ENCODE measurements at places on chromosomes 1 and 21.

GRCh38 chr21:41234569-41234968 is 66.6 kb downstream of the BACE2 start:
- no peak for DNase-seq

- no peak for DNase-seq
These were observed 252.4 kb downstream of the TOMM20 start for GRCh38 chr1:234875953-234876855.

DNA sequence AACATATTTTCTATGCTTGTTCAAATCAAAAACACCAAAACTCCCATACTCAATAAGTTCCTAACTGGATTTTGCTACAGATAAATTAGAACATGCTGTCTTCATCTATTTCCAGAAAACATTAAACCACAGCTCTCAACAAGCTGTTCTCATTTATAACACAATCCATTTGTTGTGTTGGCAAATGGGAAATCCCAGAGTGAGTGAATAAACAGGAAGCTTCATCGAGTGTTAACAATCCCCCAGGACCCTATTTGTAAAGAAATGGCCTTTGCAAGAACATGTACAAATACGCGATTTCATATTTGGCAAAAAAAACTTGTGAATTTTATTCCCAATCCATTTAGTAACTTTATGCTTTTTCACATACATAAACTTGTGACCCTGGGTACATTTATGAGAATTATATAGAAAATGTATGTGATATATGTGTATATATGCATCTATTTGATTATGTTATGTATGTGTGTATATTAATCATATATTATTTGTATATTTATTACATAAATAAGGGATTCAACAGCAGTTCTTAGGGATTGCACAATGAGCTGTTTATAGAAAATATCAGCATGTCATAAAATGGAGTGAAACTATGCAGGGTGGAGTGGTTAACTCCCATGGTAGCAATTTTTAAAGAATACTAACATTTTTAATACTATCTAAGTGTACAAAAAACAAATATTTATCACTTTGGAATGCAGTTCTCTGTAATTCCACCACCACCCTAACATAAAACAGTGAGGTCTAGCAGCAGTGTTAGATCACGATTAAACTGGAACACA is 160.0 kb downstream of the NEGR1 start:
- DNase-seq, result no peak

GRCh38 chr21:15775981-15776380 is 46.2 kb downstream of the USP25 start:
- DNase-seq, result no peak

GRCh38 chr1:150154143-150154542 is 4.4 kb downstream of the PLEKHO1 start:
- DNase-seq, result no peak

DNA sequence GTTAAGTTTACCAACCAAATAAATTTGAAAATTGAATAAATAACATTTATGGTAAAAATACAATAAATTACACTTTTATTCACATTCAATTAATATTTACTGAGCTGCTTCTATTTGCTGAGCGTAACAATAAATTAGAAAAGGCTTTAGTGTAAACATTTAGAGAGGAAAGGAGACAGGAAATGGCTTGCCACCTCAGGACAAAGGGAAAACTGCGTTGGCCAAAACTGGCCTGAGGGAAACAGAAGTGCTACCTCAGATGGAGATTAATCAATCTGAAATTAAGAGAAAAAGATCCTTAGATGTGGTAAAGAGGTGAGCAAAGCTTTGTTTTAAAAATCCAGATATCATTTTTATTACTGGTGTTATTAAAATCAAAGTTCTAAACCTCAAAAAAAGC is 128.0 kb downstream of the SLC44A5 start:
- DNase-seq, result no peak

GRCh38 chr1:37811027-37811655 is 3.1 kb upstream of the YRDC start:
- DNase-seq, result peak; percentile 79

GRCh38 chr21:43919871-43920801 is 55.1 kb downstream of the AGPAT3 start:
- no peak for DNase-seq

GRCh38 chr1:61080413-61081143 is 1.8 kb upstream of the NFIA start:
- DNase-seq, result no peak

DNA sequence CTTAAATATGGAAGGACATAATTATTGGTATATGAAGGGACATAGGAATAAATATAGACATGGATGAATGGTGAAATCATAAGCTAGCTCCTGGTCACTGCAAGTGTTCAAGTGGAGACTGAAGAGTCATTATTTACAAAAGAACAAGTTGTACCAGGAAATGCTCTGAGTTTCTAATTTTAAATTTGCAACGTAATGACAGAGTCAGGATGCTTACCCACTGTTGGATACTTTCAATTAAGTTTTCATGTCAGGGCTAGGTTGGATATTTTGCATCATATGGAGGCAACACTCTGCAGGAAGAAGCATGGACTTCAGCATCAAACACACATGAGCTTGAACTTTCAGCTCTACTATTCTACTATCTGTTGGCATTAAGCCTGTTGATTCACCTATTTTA is 499.6 kb upstream of the C1orf87 start:
- no peak for DNase-seq

DNA sequence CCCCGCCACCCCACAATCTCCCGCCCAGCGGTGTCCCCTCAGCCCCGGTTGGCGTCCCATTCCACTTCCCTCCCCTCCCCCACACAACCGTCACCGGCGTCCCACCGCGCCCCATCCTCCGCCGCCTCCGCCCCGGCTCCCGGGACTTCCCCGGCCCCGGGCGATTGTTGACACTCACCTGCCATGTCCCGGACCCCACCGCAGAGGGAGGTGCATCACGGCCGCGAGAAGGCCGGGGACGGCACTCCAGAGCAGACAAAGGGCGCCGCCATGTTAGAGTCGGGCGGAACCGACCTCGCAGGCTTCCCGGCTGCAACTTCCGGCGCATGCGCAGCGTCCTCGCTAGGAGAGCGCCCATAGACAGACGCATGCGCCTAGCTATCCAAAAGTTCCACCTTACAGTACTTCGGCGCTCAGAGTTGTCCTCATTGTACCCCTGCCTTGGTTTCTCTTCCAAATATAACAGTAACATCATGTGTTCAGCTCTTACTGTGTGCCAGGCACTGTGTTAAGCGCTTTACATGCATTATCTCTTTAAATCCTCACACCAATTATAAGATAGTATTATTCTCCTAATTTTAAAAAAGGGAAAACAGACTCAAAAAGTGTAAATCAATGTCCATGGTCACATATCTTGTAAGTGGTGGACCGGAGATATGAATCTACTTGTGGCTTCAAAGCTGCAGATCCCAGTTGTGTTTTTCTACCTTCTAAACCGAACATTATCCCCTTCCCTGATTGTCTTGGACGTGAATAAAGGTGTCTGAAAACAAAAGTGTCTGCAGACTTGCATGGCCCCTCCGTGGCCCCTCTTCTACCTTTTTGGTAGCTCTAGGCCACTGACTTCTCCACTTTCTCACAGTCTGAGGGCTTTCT is at the start of gene ZBTB17:
Gene ZBTB17 (minus strand): TSS at position 297 of the 876 bp plus-strand sequence. CDS start 27,606 bp downstream, outside the sequence.
- DNase-seq, result peak; percentile 95

DNA sequence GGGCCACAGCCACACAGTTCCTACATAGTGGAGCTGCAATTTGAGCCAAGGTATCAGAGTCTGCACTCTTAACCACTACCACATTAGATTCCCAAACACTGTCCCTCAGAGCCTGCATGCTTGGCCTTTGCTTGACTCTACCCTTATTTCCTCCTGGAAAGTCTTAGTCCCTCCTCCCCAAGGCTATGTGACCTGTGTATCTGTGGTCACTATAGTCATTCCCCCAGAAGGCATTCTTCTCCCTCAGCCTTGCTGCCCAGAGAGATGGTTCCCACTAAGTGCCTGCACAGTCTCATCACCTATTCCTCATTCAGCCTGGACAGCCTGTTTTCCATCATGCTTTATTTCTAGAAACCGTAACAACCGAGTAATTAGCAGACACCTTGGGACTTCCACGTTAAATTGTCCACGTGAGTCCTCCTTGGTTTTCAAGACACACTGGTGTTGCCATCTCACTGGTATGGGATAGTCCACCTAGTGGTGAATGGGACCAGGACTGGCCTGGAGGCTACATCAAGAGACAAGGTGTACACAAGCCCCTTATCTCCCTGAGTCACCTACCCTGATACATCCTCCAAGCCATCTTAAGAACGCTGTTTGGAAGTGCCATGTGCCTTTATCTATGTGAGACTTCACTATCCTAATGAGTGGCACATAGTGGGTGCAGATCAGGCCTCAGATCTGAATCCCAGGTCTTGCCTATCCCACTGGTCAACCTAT is 3.8 kb upstream of the ZNF648 start:
- DNase-seq, result no peak

DNA sequence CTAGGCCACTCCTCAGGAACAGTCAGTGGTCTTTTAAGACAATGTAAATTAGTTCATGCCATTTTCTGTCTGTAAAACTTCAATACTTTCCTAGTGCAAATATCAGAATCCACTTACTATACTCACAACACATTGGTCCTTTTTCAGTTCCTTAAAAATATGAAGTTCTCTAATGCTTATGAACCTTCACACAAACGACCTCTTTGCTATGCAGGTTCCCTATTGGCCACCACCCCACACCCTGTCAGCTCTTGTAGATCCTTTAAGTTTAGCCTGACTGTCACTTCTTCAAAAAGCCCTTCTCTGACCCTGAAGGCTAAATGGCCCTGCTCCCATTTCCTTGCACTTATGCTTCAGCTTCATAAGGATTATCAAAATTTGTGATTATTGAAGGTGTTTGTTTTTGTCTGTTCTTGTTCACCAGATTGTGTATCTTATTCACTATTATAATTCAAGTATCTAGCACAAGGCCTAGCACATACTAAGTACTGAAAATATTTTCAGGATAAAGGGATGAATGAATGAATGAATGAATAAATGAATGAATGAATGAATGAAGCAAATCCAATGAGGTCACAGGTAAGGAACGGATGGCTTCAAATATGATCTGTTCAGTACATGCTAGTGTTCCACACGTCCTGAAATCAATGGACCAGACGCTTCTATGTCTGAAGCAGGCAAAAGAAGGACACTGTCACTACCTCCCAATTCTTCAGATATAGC is 373.9 kb downstream of the VAV3 start:
- DNase-seq, result no peak

GRCh38 chr1:208207388-208208131 is 36.6 kb downstream of the PLXNA2 start:
- DNase-seq, result no peak

GRCh38 chr1:21189421-21189820 is 12.7 kb upstream of the EIF4G3 start:
- DNase-seq, result no peak

- no peak for DNase-seq
These were observed 29.5 kb downstream of the ADGRB2 start for GRCh38 chr1:31734582-31735107.

- no peak for DNase-seq
These were observed 497.1 kb downstream of the AGBL4 start for GRCh38 chr1:49526672-49527071.

DNA sequence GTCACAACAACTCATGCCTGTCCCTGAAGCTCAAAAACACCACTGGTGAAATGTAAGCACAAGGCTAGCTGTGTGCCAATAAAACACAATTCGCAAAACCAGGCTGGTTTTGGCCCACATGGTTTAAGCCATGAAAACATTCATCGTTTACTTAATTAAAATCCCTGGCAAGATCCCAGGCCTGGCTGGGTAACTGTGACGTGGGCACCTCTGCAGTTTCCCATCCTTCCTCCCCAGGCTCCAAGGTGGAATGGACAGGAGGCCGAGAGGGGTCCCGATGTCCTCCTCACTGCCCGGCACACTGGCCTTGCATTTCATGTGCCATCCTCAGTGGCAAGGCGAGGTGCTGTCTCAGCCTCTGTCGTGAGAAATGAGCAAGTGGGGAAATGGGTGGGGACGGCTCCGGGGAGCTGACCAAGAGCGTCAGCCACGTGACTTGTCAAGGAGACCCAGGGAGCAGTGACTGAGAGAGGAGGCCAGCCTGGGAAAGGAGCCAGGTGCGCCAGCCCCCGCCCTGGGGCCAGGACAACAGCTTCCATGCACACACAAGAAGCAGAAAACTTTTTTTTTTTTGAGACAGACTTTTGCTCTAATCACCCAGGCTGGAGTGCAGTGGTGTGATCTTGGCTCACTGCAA is 153.1 kb upstream of the RAB4A start:
- DNase-seq, result no peak

GRCh38 chr1:108200687-108201051 is 526 bp upstream of the SLC25A24 start:
- peak; percentile 55 for DNase-seq

DNA sequence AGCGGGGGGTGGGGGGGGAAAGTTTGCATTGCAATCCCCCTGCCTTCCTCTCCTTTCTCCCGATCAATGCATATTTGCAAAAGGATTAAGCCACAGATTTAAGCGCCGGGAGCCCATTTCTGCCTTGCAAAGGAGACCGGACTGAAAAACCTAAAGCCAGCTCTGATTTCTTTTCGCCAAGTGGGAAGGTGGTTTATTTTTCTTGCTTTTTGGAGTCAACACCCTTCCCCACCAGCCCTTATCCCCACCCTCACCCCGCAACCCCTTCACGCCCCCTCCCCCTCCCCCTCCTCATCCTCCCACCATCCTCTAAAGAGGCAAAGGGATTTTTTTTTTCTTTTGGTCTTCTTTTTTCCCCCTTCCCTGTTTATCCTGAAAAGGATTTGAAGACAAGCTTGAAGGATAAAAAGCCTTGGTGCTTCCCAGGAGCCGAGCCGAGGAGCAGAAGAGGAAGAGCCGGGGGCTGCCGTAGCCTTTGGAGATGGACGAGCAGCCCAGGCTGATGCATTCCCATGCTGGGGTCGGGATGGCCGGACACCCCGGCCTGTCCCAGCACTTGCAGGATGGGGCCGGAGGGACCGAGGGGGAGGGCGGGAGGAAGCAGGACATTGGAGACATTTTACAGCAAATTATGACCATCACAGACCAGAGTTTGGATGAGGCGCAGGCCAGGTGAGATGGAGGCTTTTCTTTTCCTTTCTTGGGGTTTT is 513 bp downstream of the PBX1 start:
- peak; percentile 61 for DNase-seq

DNA sequence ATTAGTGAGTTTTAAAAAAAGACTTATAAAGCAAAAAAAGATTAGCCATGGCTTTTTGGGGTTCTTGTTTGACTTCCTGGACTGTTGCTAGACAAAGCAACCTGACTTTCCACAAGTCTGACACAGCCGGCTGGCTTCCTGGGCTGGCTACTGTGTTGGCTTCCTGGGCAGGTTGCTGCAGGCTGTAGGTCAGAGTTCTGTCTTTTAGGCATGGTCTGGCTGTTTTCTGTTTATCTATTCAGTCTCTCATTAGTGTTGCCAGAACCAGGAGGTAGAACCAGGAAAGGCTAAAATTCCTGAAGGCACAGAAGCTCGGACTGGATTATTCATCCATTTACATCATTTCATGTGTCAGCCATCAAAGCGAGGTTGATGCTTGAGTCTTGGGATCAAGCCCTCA is 88.6 kb upstream of the SLC35F3 start:
- DNase-seq, result no peak

GRCh38 chr1:115090186-115090490 is 835 bp upstream of the TSPAN2 start:
- no peak for DNase-seq
